ENCODE measurements at places on chromosomes 1 and 21.

DNA sequence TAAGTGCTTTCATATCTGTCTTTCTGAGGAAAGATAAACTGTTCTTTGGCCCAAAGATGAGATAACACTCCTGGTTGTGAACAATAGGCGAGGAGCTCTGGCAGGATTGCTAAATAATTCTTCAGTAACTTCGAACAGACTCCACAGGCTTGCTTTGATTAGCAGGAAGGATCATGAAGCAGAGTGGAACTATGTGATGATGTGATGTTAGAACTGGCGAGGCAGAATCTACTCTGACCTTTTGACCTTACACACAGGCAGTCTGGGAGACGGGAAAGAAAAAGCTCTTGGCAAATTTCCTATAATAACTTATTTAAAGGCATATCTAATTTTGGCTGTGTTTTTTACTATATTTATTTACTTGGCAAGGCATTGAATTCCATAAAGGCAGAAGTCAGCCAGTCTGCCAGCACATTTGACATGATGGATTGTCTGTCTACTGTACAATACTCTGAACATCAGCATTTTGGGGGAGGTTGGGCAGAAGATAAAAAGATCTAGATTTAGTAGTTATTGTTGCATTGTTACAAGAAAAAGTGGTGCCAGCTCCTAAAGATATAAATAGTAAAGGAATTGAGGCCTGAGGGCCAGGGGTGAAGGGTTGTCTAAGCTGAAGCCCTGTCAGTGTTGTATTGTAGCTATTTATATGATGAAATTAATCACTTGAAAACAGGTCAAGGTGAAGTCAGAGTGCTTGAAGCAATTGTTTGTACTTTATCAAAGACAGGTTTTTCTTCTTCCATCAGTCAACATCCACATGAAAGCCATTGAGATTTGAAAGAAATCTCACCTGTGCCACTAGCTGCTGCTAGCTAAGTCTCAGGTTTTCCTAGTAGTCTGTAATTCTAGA is 708.8 kb downstream of the LTN1 start:
- DNase-seq: no peak

DNA sequence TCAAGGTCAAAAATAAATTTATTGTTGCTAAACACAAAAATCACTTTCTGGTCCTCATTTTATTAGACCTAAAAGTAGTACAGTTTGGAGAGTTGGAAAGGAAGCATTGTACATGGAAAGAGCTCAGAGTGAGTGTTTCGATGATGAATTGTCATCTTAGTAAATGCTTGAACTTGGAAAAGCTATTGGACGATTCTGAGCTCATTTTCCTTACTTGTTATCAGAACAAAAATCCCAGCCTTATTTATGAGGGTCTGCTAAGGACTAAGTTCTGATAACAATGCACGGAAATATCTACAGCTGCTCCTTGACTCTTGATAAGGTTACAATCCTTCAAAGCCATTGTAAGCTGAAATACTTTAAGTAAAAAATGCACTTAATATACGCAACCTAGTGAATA is 710.0 kb upstream of the PTBP2 start:
- DNase-seq: no peak

DNA sequence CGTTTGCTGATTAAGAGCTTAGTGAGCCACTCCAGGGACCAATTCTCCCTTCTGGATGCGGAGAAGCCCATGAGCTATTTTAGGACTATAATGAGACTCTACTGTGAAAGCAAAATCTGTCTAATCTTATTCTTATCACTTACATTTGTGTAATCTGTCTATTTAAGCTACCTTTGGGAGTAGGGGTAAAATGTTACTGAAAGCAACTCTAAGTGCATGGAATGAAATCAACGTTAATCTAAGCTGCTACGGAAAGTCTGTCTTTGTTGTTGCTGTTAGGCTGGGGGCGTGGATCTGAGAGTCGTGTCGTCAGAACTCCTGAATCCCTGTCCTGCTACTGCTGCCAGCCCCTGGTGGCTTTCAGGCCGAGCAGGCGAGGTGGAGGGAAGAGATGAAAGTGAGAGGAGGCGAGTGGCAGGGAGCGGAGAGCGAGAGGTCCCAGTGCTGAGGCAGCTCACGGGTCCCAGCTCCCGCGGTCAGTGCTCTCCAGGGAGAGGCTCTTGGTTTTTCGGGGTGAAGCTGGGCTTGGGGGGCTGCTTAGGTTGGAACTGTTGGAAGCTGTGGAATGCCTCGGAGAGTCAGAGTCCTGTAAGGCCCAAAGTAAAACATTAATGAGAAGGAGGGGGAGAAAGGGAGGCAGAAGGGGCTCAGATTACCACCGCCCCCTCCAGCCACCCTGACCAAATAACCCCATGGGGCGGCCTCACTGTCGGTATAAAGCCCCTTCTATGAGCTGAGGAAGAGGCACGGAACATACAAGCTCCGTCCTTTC is 53.9 kb downstream of the COQ8A start:
- DNase-seq: no peak

GRCh38 chr1:183180634-183181056 is 5.4 kb upstream of the LAMC2 start:
- DNase-seq: no peak

- no peak for DNase-seq
Observed at GRCh38 chr1:219020846-219021245, 152.8 kb upstream of the LYPLAL1 start.

- no peak for DNase-seq
Observed at GRCh38 chr1:91499904-91500755, 521 bp upstream of the CDC7 start.

DNA sequence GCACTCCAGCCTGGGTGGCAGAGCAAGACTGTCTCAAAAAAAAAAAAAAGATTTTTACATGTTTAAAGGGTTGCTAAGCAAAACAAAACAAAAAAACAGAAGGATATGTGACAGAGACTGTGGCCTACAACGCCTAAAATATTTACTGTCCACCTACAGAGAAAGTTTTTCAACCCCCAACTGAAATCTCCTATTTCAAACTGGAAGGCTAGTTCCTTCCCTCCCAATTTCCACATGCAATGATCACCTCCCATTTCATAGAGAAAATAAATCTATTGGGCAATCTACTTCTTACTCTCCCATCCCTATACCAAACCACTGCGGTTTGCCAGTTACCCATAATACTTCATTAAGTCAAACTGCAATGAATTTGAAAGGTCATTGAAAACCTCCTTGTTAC is 74.2 kb downstream of the ST3GAL3 start:
- no peak for DNase-seq

Data from T follicular helper cell (primary cell).